ENCODE measurements at places on chromosomes 6 and 20. TPM values are rescaled to one million over a fixed set of nuclear protein-coding genes. Genes with fewer than 3 reads are reported as not detected.

DNA sequence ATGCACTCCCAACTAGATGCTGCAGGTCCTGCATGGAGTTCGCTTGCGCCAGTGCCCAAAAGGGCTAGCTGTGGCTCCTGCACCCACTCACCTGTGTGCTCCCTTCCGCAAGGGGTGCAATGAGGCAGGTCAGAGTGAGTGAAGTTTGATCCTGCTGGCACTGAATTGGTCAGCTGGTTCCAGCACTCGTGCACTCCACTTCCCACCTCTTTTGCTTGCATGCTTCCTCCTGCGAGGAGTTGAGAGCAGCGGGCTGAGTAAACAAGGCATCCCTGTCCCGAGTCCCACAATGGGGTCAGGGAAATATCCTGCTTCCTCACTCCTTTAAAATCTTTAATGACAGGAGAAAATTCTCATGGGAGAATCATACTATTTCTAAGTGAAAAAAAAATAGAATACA lies 86.2 kb downstream of the LCA5 start:
- DNase-seq, result no peak

- no peak for DNase-seq
Observed at GRCh38 chr6:31826793-31827285, 699 bp upstream of the HSPA1B start.

- peak; percentile 52 for DNase-seq
Observed at GRCh38 chr6:53718597-53719460, 53.3 kb upstream of the KLHL31 start.

DNA sequence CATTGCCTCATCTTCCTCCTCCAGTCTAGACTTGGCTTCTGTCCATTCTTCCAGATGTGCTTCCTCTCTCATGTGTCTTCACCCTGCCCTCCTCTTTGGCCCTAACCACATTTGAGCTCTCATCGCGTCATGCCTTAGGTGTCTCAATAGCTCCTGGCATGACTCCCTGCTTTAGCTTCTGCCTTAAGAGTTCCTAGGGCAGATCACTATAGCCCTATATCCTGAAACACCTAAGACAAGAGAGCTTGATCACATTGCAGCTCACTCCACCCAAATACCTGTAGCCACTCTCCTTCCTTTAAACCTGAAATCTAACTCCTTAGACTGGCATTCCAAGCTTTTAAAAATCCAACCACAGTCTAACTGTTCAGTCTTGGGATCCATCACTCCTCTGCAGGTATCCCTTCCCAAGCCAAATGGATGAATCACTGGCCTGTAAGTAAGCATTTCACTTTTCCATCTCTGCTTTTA lies 69.0 kb upstream of the STXBP5 start:
- DNase-seq, result no peak

DNA sequence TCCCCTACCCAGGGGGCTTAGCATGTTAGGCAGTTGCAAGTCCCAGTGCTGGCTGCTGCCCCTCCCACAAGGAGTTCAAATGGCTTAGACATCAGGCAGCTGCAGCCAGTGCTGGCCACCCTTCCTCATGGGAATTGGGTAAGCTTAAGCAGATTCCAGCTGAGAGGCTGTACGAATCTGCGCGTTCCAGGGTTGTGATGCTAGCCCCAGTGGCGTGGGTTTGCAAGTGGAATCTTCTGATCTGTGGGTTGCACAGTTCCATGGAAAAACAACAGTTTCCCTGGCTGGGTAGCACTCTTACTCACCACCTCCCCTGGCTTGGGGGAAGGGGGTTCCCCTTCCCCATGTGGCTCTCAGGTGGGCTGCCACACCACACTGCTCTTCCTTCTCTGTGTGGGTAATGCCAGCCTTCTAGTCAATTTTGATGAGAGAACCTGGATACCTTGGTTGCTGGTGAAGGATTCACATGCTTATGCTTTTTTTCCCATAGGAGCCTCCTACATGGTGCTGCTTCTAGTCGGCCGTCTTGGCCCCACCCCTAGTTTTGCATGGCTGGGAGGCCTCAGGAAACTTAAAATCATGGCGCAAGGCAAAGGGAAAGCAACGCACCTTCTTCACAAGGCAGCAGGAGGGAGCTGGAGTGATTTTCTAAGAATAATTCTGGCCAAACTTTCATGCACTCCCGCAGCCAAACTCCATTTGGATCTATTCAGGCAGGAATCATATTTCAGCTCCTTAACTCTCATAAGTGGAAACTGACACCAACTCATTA lies 13.0 kb downstream of the DYNLT2 start:
- DNase-seq, result peak; percentile 14

- no peak for DNase-seq
Observed at GRCh38 chr6:139698526-139699176, 324.2 kb upstream of the CITED2 start.

- DNase-seq, result no peak
Observed at GRCh38 chr20:6626805-6627204, 140.7 kb upstream of the BMP2 start.

DNA sequence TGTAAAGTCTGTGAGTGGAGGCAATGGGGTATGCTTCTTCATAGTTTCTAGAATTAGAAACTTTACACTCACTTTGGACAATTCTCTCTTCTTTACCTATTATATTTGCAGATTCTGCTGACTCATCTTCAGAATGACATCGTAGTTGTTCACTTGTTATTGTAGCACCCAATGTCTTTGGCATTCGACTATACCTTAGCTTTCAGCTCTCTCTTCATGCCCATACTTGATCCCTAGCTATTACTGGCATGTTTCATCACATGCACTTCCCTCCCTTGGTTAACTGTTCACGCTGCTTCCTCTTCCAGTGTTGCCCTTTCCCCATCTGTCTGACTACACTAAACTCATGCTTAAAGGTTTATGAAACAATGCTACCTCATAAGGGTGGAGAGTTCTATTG lies 298.1 kb upstream of the TCF21 start:
- no peak for DNase-seq

- DNase-seq, result no peak
Observed at GRCh38 chr6:35238843-35239289, 20.7 kb upstream of the ZNF76 start.

DNA sequence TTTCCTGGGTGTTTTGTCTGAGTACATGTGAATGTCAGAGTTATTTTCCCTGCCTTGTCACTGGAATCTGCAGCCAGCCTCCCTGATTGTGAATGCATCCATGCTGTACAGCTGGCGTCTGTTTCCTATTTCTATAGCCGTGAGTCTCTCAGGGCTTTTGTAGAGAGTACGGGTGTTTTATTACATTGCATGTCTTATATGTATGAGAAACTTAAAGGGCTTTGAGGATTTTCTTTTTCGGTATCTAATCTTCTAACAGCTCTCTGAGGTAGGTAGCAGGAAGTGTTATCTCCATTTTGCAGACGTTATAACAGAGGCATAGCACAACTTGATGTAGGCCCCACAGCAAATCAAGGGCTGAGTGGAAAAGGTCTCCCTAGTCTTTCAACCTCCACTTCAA lies 272.9 kb downstream of the PRL start:
- no peak for DNase-seq

- DNase-seq, result no peak
Observed at GRCh38 chr6:9420316-9421015, 985.1 kb upstream of the SLC35B3 start.

DNA sequence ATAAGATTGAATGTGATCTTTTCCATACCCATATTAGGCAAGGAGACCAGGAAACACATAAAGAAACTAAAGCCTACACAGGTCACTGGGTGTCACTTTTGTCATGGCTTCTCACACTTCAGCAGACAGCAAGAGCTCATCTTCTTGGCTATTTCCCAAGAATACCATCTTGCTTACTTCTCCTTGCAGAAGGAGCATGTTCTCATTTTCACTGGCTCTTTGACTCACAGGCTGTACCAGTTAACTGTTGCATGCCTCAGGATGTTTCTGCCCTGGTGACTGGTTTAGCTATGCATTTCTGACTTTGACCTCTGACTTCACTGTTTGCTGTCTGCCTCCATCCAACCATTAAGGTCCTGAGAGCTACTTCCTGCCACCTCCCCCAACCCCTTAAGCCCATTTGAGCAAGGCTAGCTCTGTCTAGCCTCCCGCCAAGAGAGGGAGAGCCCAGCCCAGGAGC lies 40.3 kb upstream of the OGFRL1 start:
- no peak for DNase-seq

- no peak for DNase-seq
Observed at GRCh38 chr6:18034798-18035202, 47.4 kb upstream of the KIF13A start.

DNA sequence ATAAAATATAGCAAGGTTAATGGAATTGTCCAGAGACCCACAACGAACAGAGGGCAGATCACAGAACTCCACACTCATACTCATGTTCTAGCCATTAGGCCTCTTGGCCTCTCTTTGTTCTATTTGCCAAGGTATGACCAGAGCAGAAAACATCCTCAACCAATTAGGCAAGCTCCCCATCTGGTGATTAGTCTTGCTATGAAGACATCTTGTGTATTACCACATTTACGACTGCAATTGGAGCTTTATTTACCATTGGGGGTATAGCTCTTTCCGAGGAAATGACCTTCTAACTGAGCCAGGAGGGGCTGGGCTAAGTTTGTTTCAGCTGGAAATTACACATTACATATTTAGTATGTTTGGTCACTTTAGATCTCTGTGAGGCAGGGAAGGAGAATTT lies 593.9 kb downstream of the CD109 start:
- no peak for DNase-seq

DNA sequence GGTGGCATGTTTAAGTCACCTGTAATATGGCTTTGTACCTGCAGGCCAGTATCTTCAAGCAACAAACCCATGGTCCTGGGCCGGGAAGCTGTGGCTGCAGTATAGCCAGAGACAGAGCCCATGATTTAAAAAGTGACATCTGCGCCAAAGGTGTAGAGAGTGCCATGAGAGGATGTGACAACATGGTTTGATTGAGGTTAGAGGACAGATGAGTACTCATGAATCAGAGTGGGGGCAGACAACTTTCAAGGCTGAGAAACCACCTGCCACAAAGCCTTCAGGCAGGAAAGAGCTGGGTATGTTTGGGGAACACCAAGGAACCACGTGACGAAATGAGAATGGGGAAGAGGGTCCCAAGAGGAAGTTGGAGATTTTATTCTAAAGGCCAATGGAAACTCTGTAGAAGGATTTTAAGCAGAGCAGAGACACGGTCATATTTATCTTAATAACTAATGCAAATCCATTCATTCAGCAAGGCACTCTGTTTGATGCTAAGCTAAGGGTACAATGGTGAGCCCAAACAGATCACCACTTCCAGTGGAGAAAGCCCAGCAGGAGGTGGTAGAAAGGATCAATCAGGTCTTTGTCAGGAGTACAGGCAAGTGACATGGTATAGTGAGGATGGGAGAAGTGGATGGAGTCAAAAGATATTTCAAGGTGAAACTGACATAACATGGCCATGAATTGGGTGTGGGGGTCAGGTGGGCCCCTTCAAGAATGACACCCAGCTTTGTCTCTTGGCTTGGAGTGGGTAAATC lies 3.4 kb upstream of the MICAL1 start:
- DNase-seq, result peak; percentile 69

DNA sequence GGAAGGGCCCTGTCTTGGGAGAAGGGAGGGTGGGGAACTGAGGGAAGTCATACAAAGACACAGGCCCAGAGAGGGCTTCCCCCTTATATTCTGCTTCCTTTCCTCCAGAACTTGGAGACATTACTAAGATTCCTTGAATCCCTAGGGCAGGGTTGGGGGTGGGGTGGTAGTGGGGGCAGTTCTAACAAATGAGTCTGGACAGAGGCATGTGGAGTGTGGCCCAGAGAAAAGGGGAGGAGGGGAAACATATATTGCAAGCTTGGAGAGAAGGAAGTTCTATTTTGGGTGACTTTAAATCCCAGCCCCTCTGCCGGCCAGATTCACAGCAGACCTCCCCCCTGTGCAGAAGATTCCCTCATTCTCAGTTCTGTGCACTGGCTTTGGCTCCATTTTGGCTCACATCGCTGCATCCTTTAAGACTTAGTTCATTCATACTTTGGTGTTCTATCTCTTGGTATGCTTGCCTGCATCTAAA lies 43.7 kb downstream of the DAAM2 start:
- DNase-seq, result no peak

DNA sequence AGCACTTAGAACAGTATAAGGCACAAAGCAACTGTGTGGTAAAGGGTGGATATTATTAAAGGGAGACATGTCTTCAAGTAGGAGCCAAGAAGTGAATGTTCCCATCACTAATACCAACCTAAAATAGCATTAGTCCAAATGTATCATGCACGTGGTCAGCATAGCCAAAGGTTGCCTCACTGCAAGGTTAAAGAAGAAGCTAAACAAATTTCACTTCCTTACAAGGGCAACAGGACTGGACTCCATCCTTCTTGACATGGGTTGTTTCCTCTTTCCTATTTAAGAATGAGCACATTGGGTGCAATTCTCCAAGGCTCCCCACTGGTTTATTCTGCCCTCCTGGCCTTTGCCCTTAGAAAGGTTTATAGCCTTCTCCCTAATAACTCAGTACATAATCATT lies 186.7 kb downstream of the PHACTR1 start:
- DNase-seq, result no peak

The PI16 gene
- not detected for total RNA-seq

The NNAT gene
- total RNA-seq, result not detected

The CDYL gene
- total RNA-seq, result 31.2 TPM

The GTPBP2 gene
- total RNA-seq, result 46.2 TPM

The ESR1 gene
- 0.38 TPM for total RNA-seq

The PAK5 gene
- not detected for total RNA-seq

The TOMM6 gene
- total RNA-seq, result 314 TPM

The ZBP1 gene
- total RNA-seq, result 0.56 TPM

The VPS52 gene
- 34.3 TPM for total RNA-seq

The ZNF165 gene
- 3.6 TPM for total RNA-seq

The IRAK1BP1 gene
- 2.6 TPM for total RNA-seq

The SCUBE3 gene
- total RNA-seq, result not detected

The HLA-DQA2 gene
- total RNA-seq, result not detected
